ENCODE measurements at places on chromosomes 2 and 18.

GRCh38 chr2:30964334-30965005 lies 157.2 kb upstream of the CAPN13 start:
- peak; percentile 88 for DNase-seq

- DNase-seq: no peak
Observed at GRCh38 chr2:196839574-196839973, 30.4 kb upstream of the C2orf66 start.

GRCh38 chr2:53058526-53058925 lies 709.1 kb upstream of the CHAC2 start:
- no peak for DNase-seq

DNA sequence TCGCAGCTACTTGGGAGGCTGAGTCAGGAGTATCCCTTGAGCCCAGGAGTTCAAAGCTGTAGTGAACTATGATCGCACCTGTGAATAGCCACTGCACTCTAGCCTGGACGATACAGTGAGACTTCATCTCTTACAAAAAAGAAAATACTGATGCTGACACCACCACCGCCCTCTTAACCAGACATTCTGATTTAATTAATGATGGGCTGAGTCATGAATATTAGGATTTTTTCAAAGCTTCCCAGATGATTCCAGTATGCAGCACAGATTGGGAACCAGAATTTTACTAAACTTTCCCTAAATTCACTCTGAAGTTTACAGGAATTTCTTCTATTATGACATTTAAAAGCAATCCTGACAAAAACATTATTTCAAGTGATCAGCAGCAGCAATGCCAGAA lies 130.1 kb downstream of the ERBB4 start:
- no peak for DNase-seq

DNA sequence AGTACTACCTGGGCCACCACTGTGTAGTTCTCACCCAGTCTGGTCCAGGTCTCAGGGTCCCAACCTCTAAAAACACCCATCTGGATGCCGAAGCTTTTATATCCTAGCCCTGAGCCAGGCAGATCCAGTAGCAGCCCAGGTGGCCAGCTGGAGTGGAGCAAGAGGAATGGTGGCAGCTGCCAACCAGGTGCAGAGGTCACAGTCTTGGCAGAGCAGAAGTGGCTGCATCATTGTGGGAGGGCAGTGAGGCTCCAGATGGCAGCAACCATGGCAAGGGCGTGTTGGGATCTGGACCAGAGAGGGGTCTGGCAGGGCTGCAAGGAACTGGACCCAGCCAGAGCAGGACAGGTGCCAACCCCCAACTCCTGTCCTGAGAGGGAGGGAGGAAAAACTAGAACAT lies 72.2 kb upstream of the AGAP1 start:
- DNase-seq: no peak

DNA sequence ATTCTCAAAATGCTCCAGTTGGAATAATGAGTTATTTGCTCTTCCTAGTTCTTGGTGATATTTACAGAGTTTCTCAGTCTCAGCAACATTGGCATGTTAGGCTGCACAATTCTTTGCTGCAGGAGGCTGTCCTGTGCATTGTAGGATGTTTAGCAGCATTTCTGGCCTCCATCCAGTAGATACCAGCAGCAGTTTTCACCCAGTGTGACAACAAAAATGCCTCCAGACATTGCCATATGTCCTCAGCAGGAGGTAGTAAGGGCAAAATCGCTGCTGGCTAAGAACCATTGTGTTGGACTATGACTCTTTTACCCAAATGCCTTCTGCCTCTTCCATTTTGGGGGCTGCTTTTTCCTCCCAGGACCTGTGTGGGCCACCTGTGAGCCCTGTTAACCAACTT lies 50.4 kb downstream of the PAX8 start:
- DNase-seq: no peak
